ENCODE measurements at places on chromosomes 16 and 17.

- DNase-seq, result no peak
Observed at GRCh38 chr16:14531613-14532012, 98.4 kb downstream of the PARN start.

GRCh38 chr17:77096570-77097214, 44.1 kb upstream of the SEC14L1 start:
- DNase-seq, result peak; percentile 63

GRCh38 chr16:11946433-11946832, 4.6 kb upstream of the NPIPB2 start:
- no peak for DNase-seq

DNA sequence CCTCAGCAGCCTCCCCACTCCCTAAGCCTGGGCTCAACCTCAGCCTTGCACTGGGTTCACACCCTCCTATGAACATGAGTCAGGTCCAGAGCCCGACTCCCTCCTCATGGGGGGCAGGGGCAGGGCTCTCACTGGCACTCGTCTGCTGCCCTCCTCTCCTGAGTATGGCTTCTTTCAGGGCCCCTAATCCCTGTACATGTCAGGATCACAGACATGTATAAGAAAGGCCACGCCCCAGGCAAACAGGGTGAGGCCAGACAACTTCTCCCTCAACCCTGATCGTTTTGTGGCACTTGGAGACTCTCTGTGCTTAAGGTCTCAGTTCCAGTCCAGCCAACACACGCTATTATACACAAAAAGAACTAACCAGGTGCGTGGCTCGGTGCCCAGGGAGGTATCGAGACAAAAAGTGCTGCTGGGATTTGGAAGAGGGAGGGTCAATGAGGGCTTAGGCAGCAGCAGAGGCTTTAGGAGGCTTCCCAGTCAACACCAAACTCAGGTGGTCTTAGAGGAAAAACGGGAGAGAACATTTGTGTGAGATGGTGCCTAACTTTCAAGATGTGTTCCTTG, 45.2 kb downstream of the CMTM3 start:
- no peak for DNase-seq
